ENCODE measurements at places on chromosomes 7 and 10.

DNA sequence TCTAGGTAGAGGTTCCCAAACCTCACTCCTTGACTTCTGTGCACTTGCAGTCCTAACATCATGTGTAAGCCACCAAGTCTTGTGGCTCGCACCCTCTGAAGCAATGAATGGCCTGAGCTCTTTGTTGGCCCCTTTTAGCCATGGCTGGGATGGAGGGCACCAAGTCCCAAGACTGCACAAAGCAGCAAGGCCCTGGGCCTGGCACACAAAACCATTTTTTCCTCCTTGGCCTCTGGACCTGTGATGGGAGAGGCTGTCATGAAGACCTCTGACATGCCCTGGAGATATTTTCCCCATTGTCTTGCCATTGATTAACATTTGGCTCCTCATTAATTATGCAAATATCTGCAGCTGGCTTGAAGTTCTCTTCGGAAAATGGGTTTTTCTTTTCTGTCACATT is 60.3 kb upstream of the MALRD1 start:
- no peak for DNase-seq

- DNase-seq: no peak
Observed at GRCh38 chr7:90303241-90303640, 17.9 kb downstream of the FAM237B start.

DNA sequence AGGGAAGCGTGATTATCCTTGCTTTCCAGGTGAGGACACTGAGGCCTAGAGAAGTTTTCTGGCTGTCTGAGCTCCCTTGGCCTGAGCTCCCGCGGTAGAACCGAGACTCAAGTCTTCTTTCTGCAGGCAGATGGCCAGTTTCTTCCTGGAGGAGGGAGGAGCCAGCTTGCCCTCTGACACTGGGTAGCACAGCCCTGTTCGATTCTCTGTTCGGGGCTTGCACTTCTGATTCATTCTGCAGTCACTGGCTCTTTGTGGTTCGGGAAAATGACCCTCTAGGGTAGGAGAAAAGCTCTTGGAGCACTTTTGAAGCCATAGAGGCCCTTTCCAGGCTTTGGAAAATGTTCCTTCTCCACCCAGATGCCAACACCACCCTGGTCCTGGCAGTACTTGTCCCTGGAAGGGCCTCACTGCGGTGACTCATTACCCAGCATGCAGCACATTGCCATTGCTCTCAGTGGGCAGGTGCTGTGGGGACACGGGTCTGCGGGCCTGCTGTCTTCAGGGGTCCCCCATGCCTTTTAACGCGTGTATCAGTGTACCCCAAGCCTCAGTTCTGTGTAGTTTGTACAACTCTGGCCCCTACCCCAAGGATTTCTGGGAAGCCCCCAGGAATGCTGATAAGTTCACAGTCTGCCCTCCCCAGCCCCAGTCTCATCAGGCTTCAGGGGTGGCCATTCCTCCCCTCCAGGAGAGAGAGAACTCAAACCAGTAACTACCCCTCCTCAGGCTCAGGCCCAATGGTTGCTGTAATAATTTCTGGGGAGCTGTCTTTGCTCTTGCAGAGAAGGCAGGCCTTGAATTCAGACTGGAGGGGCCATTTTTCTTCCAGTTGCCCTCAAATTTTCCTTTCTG is 11.9 kb downstream of the CHST3 start:
- no peak for DNase-seq

GRCh38 chr10:59700709-59701108 is 8.9 kb downstream of the SLC16A9 start:
- no peak for DNase-seq

DNA sequence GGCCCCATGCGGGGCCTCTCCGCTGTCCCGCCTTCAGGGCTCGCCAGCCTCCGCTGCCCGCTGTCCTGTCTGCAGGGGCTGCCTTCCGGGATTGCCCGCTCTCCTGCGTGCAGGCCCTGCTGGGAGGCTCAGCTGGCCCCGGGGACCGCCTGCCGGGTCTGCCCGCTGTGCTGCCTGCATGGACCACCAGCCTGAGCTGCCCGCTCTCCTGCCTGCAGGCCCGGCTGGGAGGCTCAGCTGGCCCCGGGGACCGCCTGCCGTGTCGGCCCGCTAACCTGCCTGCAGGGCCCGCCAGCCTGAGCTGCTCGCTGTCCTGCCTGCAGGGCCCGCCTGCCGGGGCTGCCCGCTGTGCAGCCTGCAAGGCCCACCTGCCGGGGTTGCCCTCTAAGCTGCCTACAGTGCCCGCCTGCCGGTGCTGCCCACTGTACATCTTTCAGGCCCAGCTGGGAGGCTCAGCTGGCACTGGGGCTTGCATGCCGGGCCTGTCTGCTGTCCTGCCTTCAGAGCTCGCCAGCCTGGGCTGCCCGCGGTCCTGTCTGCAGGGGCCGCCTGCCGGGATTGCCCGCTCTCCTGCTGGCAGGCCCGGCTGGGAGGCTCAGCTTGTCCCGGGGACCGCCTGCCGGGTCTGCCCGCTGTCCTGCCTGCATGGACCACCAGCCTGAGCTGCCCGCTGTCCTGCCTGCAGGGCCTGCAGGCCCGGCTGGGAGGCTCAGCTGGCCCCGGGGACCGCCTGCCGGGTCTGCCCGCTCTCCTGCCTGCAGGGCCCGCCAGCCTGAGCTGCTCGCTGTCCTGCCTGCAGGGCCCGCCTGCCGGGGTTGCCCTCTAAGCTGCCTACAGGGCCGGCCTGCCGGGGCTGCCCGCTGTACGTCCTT is 165.1 kb downstream of the GLRX3 start:
- peak; percentile 15 for DNase-seq

DNA sequence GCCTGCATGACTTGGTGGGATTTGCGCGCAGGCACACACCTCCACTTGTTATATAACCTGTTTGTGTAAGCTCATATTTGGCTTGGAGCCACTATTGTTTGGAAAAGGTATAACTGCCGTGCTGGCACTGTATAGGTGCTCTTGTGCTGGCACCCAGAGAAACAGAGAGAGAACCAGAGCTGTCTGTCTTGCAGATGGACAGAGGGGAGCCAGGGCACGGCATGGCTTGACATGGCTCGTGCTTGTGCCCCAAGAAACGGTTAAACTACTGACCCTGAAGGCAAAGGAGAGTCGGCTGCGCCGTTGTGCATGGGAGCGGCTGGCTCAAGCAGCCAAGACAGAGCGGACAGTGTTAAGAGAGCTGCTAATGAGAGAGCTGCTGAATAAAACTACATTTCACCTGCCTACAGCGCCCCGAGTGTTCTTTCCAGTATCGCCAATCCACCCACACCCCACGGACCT is 23.2 kb downstream of the RAPGEF5 start:
- DNase-seq: no peak

DNA sequence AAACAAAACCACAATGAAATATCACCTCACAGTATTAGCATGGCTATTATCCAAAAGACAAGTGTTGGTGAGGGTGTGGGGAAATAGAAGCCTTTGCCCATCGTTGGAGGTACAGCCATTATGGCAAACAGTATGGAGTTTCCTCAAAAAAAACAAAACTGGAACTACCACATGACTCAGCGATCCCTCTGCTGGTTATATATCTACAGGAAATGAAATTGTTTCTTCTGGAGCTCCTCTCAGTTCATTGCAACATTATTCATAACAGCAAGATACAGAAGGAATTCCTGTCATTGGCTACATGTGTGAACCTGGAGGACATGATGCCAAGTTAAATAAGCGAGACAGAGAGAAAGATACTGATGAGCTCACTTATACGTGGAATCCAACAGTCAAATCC is 2.4 kb upstream of the UBE3C start:
- DNase-seq: peak; percentile 18

GRCh38 chr10:120643351-120643750 is 186.3 kb downstream of the PLPP4 start:
- DNase-seq: no peak

- no peak for DNase-seq
Observed at GRCh38 chr10:83179371-83179770, 959.9 kb upstream of the GHITM start.

- no peak for DNase-seq
Observed at GRCh38 chr10:124005991-124006392, 87.4 kb downstream of the CHST15 start.

Measured in SHP77 (cell line).